CD4-positive, alpha-beta T cell treated with Interleukin-2 at 100 ng/mL for 4 hours (primary cell): ENCODE measurements at places on chromosomes 3 and 15.
A peak's percentile ranks its signal among the peaks of the same experiment; 100 is the strongest.

DNA sequence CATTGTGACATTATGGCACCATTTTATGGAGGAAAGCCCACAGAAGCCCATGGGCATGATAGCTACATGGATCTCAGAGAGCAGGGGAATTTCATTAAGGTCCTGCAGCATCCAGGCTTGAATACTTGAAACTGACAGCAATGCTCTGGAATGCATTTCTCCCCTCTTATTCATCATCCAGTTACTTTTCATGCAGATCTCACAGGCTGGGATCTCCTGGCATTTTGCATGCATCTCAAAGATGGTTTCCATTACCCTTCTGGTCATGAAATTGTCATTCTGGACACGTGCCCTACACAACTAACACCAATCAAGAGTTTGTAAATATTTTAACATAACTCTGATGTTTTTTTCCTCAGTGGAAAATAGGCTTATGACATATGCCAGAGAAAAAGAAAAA lies 32.4 kb downstream of the VGLL3 start:
- no peak for DNase-seq

DNA sequence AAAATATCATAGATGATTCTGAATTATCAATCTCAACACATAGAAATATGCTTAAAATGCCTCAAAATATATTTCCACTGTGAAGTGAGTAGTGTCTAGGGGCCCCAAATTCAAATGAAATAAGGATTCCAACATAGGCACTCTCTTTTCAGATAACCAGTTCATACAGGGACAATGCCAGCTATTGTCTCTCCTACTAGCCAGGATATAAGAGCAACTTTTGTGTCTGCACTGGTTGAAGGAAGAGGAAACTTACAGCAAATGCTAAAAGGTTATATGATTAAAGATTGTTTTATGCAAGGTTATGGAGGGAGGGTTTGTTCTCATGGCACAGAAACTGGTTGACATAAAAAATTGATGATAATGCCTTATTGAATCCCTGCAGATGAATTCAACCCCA lies 579.4 kb upstream of the ALCAM start:
- no peak for DNase-seq

DNA sequence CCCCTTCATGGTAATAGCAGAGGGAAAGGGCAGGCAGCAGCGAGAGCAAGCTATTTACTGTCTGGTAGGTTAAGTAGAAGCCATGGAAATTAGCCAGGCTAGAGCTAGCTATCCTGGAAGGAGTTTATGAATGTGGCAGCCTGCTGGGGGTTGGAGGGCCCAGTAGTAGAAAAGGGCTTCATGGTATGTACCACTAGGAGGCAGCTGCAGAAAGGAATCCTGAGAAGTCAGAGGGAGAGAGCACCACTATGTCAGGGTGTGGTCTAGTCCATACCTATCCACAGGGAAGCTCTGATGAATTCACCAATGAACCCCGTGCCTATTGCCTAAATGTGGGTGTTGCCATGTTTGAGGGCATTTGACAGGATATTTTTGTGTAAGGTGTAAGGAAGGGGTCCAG lies 55.0 kb downstream of the PLAAT1 start:
- DNase-seq = no peak

DNA sequence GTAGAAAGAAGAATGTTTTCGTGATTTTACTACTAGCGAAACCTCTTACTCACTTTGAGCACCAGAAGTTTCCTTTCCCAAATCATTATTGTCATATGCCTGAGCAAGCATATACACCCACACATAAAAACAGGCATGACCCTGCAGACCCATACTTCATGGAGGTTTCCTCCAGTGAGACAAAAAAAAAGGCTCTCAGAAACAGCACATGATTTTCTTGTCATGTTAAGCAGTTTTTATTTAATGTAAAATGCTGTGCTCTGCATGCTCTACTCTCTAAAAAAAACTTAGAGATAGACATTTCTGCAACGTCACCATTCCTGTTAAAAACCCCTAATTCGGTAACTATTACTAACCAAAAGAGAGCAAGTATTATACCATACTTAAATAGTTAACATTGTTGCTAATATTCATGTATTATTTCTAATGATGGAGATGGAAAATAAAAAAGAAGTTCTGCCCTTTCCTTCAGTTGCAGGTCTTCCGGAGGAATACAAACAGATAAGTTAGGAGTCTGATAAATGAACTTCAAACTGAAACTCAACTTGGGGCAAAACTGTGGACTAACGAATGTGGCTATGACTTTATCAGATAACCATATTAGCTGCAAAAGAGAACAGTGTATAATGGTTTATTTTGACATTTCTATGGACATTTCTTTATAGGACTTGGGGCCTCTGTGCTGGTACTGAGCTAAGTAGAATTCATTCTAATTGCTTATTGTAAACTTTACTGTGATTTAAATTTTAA lies 15.9 kb downstream of the CD200R1 start:
- no peak for DNase-seq

- DNase-seq = no peak
Observed at GRCh38 chr3:107578091-107578490, 55.3 kb downstream of the BBX start.

DNA sequence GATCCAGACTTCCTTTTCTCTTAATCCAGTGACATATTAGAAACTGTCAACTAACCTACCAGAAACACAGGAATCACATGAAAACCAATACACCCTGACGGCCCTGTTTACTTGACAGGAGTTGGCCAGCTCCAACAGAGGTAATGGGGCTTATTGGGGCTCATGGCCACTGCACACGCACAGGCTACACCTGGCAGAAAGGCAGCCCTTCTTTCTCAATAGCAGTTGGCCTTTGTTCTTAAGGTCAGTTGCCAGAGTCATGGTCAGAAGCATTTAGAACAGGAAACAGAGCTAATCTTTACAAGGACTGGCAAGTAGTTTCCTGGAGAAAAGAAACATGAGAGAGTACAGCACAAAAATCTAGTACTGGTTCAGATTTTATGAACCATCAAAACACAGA lies 181.8 kb downstream of the MAGI1 start:
- DNase-seq = no peak

- DNase-seq = no peak
Observed at GRCh38 chr3:88033079-88033478, 25.7 kb downstream of the CGGBP1 start.

GRCh38 chr15:89111352-89111751 lies 23.1 kb downstream of the ABHD2 start:
- no peak for DNase-seq

- no peak for DNase-seq
Observed at GRCh38 chr3:59508273-59508672, 458.4 kb upstream of the CFAP20DC start.

- DNase-seq = no peak
Observed at GRCh38 chr3:10205451-10206165, 40.9 kb downstream of the IRAK2 start.

DNA sequence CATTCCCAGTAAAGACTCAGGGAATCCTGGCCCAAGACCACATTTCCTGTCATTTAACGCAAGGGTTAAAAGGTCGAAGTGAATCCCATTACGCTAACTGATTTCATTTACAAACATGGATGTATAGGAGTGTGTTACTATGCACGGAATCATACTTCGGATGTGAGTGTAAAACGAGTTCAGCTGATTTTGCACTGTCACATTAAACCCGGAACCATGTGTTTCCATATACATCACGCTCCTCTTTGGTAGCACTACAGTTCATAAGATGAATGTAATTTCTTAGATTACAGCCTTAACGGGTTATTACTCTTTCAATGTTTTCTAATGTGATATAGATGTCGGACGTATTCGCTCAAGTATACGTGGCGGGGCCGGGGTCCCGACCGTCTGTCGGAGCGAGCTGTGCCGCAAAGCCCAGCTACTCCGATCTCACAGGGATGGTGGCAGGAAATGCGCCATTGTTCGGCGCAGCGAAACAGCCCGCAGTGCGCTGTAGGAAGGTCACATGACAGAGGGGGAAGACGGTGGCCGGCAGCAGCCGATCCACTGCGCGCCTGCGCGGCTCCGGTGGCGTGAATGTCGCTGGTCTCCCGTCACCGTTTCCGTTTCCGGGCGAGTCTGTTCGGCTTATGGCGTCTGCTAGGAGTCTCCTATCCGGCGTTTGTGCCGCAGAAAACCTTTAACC lies 97.3 kb downstream of the NPAP1 start:
- DNase-seq = peak; percentile 29

DNA sequence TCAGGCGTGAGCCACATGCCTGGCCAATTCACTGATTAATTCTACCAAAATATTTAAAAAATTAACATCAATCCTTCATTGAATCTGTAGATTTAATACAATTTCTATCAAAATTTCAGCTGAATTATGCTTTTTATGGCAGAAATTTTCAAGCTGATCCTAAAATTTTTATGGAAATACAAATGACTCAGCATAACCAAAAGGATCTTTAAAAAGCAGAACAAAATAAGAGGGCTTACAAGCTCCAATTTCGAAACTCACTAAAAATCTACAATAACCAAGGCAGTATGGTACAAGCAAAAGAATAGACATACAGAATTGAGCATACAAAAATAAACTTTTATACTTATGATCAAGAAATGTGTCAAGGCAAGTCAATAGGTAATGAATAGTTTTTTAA lies 180.4 kb upstream of the CTNNB1 start:
- DNase-seq = no peak

DNA sequence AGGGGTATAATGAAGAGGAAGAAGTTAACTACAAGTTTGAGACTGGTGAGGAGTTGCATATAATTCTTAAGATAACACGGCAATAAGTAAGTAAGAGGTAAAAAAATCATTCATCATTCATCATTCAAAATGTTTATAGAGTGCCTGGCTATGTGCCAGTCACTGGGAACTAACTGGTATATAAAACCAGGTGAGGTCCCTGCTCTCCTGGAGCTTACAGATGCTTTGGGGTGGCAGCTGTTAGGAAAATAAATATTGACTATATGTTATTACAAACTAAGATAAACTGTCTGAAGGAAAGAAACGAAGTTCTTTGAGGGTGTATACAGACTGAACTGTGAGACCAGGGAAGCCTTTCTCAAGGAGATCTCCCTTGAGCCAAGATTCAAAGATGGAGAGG lies 2.9 kb downstream of the CASR start:
- DNase-seq = no peak

GRCh38 chr15:35150361-35150760 lies 65.3 kb upstream of the NANOGP8 start:
- no peak for DNase-seq

DNA sequence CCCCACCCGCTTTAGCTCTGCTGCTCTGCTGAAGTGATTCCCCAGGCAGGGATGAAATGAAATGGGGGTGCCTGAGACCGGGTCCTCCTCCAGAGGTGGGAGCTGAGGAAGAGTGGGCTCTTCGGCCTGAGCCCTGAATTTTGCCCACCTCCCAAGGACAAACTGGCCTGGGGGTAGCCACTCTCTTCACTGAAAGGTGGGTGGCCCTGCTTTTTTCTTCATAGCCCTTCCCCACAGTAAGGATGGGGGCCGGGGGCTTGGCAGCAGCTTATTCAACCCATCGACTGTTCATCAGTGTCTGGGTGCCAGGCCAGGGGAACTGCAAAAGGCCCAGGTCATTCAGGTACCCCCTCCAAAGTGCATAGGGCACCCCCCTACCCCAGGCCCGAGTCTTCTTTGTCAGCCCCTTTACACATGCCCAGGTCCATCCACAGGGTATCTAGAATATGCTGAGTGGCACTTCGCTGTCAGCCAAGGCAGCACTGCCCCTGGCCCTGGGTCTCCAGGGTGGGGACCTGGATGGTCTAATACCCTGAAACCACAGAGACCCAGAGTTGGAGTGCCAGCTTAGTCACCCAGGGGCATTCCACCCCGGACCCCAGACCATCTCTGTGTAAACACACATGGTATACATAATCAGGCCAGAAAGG lies 7.9 kb downstream of the SCN5A start:
- DNase-seq = no peak

GRCh38 chr15:47616876-47617275 lies 100.4 kb upstream of the SEMA6D start:
- no peak for DNase-seq

DNA sequence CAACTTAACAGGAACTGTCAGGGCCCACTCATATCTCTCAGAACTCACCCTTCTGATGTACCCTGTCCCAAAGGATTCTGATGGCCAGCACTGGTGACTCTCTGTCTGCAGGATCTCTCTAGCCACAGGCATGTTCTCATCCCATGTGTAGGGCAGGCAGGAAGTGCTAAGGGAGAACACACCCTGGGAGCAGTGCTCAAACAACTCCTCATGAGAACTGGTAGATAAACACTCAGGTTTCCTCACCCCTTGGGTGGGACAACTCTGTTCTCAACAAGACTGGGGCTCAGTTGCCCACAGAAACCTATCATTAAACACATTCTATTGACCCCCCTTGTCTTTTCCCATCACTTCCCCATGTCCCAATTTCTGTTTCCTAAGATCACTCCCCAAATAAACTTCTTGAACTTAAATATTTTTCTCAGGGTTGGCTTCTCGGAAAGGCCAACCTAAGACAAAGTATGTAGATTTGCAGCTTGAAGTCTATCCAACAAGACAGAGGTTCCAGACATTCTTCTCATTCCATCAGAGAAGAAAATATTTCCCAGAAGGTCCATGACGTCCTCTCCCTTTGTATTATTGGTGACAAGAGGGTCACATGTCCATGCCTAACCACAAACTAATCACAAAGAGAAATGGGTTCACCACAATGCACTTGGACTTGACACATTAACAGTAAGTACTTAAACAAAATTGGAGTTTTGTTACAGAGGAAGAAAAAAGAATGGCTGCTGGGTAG lies 276.6 kb upstream of the GADL1 start:
- no peak for DNase-seq

GRCh38 chr15:84715441-84716035 lies 401 bp downstream of the SEC11A start:
- no peak for DNase-seq

DNA sequence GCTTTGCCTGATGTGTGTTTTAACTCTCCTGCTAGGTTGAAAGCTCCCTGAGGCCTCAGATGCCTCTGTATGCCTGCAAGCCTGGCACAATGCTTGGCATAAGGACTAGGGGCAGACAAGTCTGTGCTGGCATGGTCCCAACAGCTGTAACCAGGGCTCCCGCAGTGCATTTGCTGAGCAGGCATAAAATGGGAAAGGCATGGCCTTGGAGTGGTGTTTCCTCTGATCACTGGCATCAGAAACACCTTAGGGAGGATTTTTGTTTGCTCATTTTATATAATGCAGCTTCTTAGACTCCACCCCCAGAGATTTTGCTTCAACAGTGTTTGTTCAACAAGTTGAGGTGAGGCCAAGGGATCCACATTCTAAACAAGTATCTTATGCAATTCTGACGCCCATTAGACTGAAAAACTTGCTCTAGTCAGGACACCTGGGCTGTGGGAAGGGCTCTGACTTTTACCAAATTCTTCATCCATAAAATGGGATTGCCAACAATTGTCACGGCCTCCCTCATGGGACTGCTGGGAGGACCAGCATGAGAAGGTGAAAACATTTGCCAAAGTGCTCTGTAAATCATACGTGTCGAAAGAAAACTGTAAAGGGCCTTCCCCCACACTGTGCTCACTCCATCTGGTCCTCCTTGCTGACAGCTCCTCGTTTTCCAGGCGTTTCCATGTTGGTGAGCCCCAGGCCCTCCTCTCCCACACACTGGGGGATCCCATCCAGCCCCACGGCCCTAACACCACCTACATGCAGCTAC lies 43.1 kb downstream of the STARD5 start:
- DNase-seq = no peak

GRCh38 chr15:67048281-67049279 lies 16.8 kb upstream of the SMAD3 start:
- no peak for DNase-seq

- DNase-seq = no peak
Observed at GRCh38 chr15:88484682-88485331, 17.3 kb downstream of the MRPS11 start.

GRCh38 chr3:181541414-181541813 lies 170.3 kb upstream of the SOX2 start:
- no peak for DNase-seq
